ENCODE measurements at places on chromosomes 4 and X. TPM values are rescaled to one million over a fixed set of nuclear protein-coding genes. Genes with fewer than 3 reads are reported as not detected.

The NEIL3 gene
- 18.7 TPM for total RNA-seq

The HCFC1 gene
- total RNA-seq, result 116 TPM

The DRD5 gene
- total RNA-seq, result not detected

- H3K36me3 ChIP-seq, result peaks cover 11% of the 10 kb centered on the region
- H3K4me3 ChIP-seq, result no peak overlapping the region
- H3K27me3 ChIP-seq, result no peaks in the 10 kb centered on the region
- H3K4me1 ChIP-seq, result peaks cover 57% of the 10 kb centered on the region
- no peak for DNase-seq
- peak overlapping the region; percentile 46 for H3K27ac ChIP-seq
Observed at GRCh38 chrX:41097326-41097725, 12.1 kb downstream of the USP9X start.

DNA sequence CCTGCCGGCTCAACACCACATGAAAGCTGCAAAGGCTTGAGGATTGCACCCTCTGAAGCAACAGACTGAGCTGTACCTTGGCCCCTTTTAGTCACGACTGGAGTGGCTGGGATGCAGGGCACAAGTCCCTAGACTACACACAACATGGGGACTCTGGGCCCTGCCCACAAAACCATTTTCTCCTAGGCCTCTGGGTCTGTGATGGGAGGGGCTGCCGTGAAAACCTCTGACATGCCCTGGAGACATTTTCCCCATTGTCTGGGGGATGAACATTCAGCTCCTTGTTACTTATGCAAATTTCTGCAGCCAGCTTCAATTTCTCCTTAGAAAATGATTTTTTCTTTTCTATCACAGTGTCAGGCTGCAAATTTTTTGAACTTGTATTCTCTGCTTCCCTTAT is 123.5 kb upstream of the SMARCAD1 start:
- H3K27ac ChIP-seq, result no peak overlapping the region
- H3K4me3 ChIP-seq, result no peak overlapping the region
- H3K4me1 ChIP-seq, result no peaks in the 10 kb centered on the region
- no peaks in the 10 kb centered on the region for H3K36me3 ChIP-seq
- no peak for DNase-seq

- no peaks in the 10 kb centered on the region for H3K27me3 ChIP-seq
- no peaks in the 10 kb centered on the region for H3K36me3 ChIP-seq
- DNase-seq, result no peak
- H3K4me3 ChIP-seq, result no peak overlapping the region
- H3K4me1 ChIP-seq, result no peaks in the 10 kb centered on the region
Observed at GRCh38 chrX:101229170-101229569, 9.6 kb downstream of the DRP2 start.

DNA sequence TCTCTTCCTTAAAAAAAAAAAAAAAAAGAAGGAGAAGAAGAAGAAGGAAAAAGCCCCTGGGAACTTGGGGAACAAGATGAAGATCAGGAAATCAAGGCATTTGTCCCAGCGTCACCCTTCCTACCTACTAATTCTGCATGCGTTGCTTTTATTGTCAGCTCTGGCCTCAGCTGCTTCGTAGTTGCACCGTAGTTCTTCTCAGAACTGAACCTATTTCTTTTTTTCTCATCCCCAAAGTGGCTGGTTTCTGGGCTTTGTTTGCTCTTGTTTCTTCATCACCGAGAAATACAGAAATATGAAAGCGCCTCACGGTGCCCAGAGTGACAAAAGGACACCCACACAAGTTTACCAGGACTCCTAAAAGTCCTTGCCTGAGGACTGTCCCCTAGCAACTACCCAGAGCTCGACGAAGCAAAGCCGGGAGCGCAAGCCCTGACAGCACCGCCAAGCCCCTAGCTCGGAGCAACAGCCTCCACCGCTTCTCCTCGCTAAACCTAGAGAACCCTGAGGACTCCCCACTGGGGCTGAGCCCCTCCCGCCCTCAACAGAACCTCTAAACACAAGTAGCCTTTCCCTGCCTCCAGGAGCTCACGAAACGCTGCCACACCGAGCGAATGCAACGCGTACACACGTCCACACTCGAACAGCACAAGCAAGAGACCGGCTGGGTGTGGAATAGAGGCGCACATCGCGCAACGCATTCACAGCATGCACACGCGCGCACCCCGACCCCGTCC is 710 bp downstream of the PRKG2 start:
- DNase-seq, result peak; percentile 5
- H3K27ac ChIP-seq, result no peak overlapping the region
- H3K27me3 ChIP-seq, result peaks cover 41% of the 10 kb centered on the region
- no peaks in the 10 kb centered on the region for H3K36me3 ChIP-seq
- peak overlapping the region; percentile 63 for H3K4me3 ChIP-seq

GRCh38 chrX:16788477-16788876 is 2.2 kb downstream of the TXLNG start:
- peak overlapping the region; percentile 73 for H3K27ac ChIP-seq
- H3K27me3 ChIP-seq, result no peaks in the 10 kb centered on the region
- H3K4me3 ChIP-seq, result peak overlapping the region; percentile 77
- H3K36me3 ChIP-seq, result peaks cover 11% of the 10 kb centered on the region

GRCh38 chr4:85812776-85813175 is 337.8 kb downstream of the ARHGAP24 start:
- no peaks in the 10 kb centered on the region for H3K36me3 ChIP-seq
- DNase-seq, result no peak
- no peak overlapping the region for H3K4me3 ChIP-seq

GRCh38 chrX:39327255-39327654 is 526.0 kb downstream of the MID1IP1 start:
- peak; percentile 68 for DNase-seq
- peak overlapping the region; percentile 98 for H3K27ac ChIP-seq
- no peaks in the 10 kb centered on the region for H3K27me3 ChIP-seq
- peaks cover 56% of the 10 kb centered on the region for H3K36me3 ChIP-seq

- no peak overlapping the region for H3K4me3 ChIP-seq
- DNase-seq, result peak; percentile 5
- H3K27ac ChIP-seq, result no peak overlapping the region
Observed at GRCh38 chrX:43958529-43958928, 14.7 kb downstream of the NDP start.

DNA sequence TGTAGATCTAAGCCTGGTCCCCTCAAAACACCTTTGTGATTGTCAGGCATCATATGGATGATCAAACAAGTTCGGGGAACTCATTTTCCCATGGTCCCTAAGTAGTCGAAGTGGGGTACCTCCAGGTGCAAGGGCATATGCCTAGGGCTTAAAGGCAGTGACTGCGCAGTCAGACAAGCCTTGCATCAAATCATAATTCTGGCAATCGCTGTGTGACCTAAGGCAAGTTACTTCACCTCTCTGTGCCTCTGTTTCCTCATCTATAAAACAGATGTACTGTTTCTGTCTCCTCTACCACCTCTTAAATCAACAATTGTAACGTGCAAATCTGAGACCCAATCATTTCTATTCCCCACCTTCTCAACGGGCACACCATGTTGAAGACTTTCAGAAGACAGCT is 1.8 kb downstream of the CD99L2 start:
- DNase-seq, result no peak
- H3K36me3 ChIP-seq, result no peaks in the 10 kb centered on the region
- no peak overlapping the region for H3K27ac ChIP-seq
- H3K4me3 ChIP-seq, result no peak overlapping the region
- H3K27me3 ChIP-seq, result no peaks in the 10 kb centered on the region
- peaks cover 7% of the 10 kb centered on the region for H3K4me1 ChIP-seq

DNA sequence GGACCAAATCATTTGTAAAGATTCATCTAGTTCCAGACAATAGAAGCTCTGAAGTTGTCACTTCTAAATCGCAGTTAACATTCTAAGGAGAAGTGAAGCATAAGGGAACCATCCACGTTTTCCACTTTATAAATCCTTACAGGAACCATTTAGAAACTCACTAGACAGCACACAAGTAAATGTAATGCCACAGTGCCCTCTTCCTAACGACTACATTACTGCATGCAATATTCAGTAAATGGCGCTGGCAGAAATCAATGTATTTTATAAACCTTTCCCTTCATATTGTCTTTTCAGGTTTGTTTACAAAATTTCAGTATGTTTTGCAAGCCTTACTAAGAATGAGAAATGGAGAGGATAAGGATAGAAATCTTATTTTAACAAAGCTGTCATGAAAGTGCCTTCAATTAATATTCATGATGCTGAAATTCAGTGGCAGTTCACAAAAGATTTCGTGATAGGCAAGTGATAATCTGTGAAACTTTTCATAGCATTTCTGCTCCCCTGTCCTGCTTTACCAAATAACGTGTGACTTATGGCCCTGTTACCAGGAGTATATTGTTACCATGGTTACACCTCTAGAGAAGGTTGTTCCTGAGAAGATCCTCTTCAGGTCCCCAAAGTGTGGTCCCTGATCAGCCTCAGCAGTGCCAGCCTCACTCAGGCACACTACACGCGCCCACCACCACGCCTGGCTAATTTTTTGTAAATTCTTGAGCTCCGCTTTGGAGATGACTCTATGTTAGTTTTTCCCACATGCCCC is 54.2 kb downstream of the TMA16 start:
- peak; percentile 9 for DNase-seq
- H3K4me3 ChIP-seq, result no peak overlapping the region
- peaks cover 15% of the 10 kb centered on the region for H3K4me1 ChIP-seq
- no peak overlapping the region for H3K27ac ChIP-seq
- H3K36me3 ChIP-seq, result no peaks in the 10 kb centered on the region

DNA sequence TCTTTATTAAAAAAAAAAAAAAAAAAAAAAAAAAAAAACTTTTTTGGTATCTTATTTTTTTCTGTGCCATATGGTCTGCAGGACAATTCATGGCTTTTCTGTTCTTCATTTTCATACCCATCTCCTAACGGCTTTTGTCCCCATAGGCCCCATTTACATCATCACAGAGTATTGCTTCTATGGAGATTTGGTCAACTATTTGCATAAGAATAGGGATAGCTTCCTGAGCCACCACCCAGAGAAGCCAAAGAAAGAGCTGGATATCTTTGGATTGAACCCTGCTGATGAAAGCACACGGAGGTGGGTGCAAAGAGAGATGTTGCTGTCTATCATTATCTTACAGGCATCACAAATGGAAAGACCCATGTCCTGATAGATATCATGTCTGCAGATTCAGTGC is 49.1 kb downstream of the PDGFRA start:
- H3K4me3 ChIP-seq, result no peak overlapping the region
- no peak overlapping the region for H3K27ac ChIP-seq
- DNase-seq, result no peak
- H3K27me3 ChIP-seq, result peaks cover 17% of the 10 kb centered on the region

DNA sequence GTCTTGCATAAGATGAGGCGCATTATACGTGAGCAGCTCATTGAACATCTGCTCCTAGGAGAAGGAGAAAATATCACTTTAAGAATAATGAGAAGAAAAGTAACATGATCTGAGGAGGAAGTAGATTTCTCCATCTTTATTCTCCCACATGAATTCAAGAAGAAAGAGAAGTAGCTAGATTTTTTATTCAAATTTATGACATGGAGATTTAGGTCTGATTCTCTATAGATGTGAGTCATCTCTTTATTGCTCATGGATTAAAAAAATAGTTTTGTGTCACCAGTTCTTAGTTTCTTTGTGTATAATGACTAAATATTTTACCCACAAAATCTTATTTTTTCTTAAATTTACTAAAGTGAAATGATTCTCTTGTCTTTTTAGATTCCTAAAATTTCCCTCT is 40.4 kb downstream of the HPGDS start:
- DNase-seq, result no peak
- H3K4me1 ChIP-seq, result no peaks in the 10 kb centered on the region
- H3K27ac ChIP-seq, result no peak overlapping the region
- no peaks in the 10 kb centered on the region for H3K27me3 ChIP-seq
- no peak overlapping the region for H3K4me3 ChIP-seq
- no peaks in the 10 kb centered on the region for H3K36me3 ChIP-seq

- H3K4me1 ChIP-seq, result no peaks in the 10 kb centered on the region
- no peak for DNase-seq
- H3K36me3 ChIP-seq, result no peaks in the 10 kb centered on the region
- H3K4me3 ChIP-seq, result no peak overlapping the region
- no peaks in the 10 kb centered on the region for H3K27me3 ChIP-seq
Observed at GRCh38 chr4:5141802-5142201, 90.5 kb downstream of the STK32B start.

- H3K4me3 ChIP-seq, result no peak overlapping the region
- DNase-seq, result no peak
- peaks cover 3% of the 10 kb centered on the region for H3K27me3 ChIP-seq
Observed at GRCh38 chrX:39896951-39897740, 200.6 kb downstream of the BCOR start.

DNA sequence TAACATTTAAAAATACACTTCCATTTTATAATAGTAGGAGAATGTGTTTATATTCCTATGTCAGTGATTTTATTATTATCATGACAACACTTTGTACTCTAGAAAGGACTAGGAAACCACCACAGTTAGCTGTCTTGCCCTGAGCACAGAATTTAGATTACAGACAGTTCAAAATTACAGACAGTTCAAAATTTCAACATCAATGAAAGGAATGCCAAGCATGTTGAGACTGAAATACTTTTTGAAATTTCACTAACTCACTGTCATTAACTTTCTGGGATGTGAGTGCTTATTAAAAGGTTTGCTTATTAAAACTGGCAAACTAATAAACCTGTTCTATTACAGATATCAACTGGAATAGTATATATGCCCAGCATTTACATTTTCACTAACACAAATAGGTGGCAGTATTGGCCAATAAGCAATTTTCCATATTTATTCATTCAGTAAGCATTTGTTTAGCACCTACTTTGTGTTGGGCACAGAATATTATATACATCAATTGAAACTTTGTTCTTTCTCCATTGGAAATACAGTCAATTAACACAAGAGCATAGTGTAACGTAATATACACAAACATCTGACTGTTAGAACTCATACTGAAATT is 179.4 kb downstream of the FBXW7 start:
- no peak overlapping the region for H3K27ac ChIP-seq
- H3K27me3 ChIP-seq, result no peaks in the 10 kb centered on the region
- no peak for DNase-seq
- peaks cover 5% of the 10 kb centered on the region for H3K36me3 ChIP-seq
- H3K4me1 ChIP-seq, result peaks cover 30% of the 10 kb centered on the region

GRCh38 chr4:22874334-22874912 is 181.7 kb downstream of the GBA3 start:
- no peaks in the 10 kb centered on the region for H3K4me1 ChIP-seq
- no peak overlapping the region for H3K4me3 ChIP-seq
- DNase-seq, result no peak
- no peaks in the 10 kb centered on the region for H3K36me3 ChIP-seq

DNA sequence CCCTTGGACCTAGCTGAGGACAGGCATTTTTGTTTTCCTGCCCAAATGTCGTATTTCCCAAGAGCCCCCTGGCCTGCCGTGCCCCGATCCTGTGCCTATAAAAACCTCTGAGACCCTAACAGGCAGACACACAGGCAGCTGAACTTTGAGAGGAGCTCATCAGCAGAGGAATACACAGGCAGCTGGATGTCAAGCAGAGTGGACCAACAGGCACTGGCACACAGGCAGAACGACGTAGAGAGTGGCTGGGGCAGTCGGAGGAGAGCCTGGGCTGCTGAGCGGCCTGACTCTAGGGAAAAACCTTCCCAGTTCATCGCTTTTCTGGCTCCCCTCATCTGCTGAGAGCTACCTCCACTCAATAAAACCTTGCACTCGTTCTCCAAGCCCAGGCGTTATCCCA is 896.1 kb downstream of the PCDH18 start:
- no peaks in the 10 kb centered on the region for H3K4me1 ChIP-seq
- DNase-seq, result no peak
- H3K4me3 ChIP-seq, result no peak overlapping the region
